ENCODE measurements at places on chromosomes 7 and 10.

DNA sequence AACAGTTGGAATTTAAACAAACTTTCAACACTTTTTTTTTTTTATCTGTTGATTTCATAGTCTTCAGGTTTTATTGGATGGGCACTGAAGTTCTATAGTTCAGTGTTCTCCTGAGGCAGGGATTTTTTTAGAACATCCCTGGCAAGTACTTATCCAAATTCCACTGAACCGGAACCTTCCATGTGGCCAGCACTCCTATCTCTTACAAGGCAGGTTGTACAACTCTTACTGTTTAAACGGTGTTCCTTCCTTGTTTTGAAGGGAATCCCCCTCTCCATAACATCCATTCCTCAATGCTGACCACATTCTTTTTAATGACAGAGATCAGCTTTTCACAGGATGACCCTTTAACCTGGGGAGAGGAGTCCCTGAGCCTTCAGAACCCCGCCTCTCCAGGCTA, 238.9 kb upstream of the CTBP2 start:
- no peak for DNase-seq

DNA sequence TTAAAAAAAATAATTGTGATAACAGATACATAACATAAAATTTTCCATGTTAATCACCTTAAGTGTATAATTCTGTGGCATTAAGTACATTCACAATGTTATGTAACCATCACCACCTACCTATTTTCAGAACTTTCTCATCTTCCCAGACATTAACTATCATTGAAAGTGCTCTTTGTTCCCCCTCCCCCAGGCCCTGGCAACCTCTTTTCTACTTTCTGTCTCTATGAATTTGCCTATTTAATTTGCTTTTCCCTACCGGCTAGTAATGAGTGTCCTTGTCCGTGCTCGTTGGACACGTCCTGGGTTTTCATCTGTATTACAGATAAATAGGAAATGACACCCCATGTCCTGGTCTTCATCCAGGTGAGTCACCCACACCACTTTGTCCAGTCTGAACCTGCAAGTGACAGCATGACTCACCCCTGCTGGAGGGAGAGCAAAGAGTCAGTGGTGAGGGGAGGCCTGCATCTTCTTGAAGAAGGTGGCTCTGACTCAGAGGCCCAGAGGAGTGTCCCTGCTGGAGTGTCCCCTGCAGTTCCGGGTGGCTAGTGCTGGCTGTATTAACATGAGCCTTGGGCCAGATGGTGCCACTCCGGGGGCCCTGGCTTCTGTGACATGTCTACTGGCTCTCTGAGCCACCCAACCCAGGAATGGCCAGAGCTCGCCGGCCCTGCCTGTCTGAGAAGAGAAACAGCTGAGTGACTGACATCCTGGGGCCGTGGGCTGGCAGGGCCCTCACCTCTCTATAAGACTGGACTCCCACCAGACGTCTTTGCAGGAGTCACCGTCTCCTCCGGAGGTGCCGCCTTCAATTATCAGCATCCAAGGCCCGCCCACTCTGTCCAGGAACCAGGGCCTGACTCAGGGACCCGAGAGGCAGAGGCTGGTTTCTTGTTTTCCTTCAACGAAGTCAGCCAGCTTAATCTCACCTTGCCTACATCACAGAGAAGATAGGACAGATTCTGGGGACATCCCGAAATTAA, 503.2 kb upstream of the MKI67 start:
- DNase-seq: no peak

DNA sequence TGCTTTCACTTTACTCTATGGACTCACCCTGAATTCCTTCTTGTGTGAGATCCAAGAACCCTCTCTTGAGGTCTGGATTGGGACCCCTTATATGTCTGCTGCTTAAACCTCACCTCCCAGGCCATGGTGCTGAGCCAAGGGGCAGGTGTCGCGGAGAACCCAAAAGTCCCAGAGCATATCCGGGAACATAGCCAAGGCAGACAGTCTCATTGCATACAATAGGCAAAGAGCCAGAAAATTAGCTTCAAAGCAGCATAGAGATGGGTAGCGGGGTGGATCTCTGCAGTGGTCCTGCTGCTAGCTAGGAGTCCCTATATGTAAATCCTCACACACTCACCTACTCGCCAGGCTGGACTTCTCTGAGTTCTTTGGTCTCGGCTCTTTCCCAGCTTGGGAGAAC, 5.5 kb downstream of the CCL24 start:
- no peak for DNase-seq

- no peak for DNase-seq
These were observed 2.2 kb upstream of the PDE1C start for GRCh38 chr7:32072397-32072796.

- DNase-seq: no peak
These were observed 240.8 kb downstream of the ARHGAP12 start for GRCh38 chr10:31687663-31688482.

- no peak for DNase-seq
These were observed 47.7 kb upstream of the LYZL1 start for GRCh38 chr10:29240986-29241660.

GRCh38 chr10:10677479-10677878, 340.2 kb upstream of the CELF2 start:
- no peak for DNase-seq

- DNase-seq: no peak
These were observed 12.3 kb downstream of the CISD1 start for GRCh38 chr10:58281092-58281752.

GRCh38 chr7:126727930-126728391, 524.8 kb downstream of the GRM8 start:
- no peak for DNase-seq

- no peak for DNase-seq
These were observed 117.9 kb downstream of the ITGA8 start for GRCh38 chr10:15601819-15602218.

DNA sequence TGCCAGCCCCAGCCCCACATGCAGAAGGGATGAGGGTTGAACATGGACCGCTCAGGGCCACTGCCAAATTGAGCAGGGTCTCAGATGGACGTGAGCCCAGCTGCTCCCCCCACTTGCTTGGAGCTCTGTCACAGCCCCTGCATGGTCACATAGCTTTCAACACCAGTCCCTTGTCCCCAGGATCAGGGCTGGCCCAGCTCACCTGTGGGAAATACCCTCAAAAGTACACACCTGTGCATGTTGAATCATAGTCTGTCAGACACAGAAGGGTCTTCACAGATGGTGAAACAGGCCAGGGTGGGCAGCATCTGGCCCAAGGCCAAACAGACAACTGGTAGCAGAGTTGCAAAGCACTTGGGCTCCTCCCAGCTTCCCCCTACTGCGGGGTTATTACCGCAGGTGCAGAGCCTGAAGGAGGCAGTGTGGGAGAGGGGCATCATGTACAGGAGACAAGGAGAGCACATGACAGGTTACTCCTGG, 77.6 kb upstream of the UNC5B start:
- no peak for DNase-seq

DNA sequence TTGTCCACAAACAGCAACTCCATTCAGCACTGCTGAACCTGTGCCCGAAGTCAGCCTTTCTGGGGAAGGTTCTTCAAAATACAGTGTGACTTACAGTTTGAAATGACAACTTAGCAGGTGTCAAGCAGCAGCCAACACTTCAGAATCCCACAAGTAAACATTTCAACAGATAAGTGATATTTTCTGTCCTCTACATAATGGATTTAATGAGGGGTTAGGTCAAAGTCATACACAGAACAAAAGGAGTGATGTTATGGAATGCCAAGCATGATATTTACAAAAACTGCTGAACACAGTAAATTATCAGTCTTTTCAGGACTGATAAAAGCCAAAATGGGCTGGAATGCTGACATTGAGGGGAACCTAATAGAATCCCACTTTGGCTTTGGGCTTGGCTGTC, 77.6 kb upstream of the JAZF1 start:
- no peak for DNase-seq

GRCh38 chr10:110613341-110613995, 30.7 kb upstream of the RBM20 start:
- no peak for DNase-seq

All from activated CD4-positive, CD25-positive, alpha-beta regulatory T cell (primary cell).